ENCODE measurements at places on chromosomes 1 and 21.

DNA sequence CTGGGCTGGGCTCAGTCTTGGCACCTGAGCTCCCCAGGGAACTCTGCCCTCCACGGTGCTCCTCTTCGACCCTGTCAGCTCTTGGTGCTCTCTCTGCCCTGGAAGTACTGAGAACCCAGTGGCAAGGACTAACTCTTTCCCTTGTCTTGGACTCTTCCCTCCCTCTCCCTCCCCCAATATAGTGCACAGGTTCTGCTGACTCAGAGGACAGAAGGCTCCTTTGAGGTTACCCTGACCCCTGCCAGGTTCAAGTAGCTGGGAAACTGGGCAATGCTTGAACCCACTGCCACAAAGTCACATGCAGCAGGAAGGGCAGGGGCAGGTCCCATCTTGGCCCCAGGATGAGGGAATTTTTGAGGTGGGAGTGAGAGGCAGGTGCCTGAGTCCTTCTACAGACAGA is 20.3 kb downstream of the KCNQ4 start:
- no peak for DNase-seq

DNA sequence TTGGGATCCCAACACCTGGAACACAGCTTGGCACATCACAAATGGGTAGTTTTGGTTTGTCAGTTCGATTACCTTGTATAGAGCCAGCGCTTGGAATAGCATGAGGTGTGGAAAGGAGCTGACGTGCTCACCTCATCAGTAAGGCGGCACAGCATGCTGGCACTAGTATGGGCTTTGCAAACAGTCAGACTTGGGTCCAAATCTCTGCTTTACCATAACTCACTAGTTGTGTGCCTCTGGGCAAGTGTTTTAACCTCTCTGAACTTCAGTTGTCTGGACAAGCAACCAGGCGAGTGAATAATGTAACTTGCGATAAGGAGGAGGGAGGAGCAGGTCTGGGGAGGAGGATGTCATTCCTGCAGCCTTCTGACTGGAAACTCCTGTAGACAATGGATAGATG is 26.3 kb upstream of the NEK2 start:
- DNase-seq: no peak

GRCh38 chr1:110718452-110718851 is 43.7 kb upstream of the KCNA3 start:
- DNase-seq: no peak

GRCh38 chr1:20355828-20356735 is 65.4 kb downstream of the VWA5B1 start:
- no peak for DNase-seq

GRCh38 chr1:60891765-60892164 is 190.6 kb upstream of the NFIA start:
- DNase-seq: no peak

Measured in esophagus squamous epithelium (tissue), 5 donors.